ENCODE measurements at places on chromosomes 11 and 22.
A peak's percentile ranks its signal among the peaks of the same experiment; 100 is the strongest.

DNA sequence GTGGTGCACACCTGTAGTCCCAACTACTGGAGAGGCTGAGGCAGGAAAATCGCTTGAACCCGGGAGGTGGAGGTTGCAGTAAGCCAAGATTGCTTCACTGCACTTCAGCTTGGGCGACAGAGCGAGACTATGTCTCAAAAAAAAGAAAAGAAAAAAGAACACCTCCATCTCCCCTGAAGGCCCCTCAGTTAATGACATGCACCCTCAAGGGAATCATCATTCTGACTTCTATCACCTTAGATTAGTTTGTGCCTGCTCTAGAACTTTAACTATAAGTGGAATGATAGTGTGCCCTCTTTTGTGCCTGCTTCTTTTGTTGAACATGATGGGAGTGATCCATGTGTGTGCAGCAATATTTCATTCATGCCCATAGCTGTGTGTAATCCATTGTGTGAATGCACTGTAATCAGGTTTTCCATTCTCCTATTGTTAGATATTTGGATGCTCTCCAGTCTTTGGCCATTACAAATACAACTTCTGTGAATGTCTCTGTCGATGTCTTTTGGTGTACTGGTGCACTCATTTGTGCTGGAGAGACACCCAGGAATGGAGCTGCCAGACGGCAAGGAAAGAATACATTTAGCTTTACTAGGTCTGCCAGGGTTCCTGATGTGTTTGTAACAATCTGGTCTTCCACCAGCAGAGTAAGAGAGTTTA, 883 bp upstream of the VPREB3 start:
- no peak for DNase-seq

DNA sequence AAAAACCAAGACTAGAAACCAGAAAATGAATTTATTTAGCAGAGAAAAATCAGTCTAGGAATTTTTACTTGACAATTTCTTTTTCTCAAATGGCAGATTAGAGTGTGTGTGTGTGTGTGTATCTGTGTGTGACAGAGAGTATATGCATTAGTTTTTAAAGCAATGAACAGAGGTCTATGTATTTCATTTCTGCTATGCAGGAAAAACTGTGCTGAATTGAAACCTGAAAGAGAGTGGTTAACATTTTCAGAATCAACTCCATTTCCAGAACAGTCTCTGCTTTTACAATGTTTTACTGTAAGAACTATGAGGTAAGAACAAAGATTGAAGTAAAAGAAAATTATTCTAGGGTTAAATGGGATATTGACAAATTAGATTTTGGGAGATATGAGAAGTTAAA, 114.8 kb downstream of the GRM5 start:
- DNase-seq, result no peak

DNA sequence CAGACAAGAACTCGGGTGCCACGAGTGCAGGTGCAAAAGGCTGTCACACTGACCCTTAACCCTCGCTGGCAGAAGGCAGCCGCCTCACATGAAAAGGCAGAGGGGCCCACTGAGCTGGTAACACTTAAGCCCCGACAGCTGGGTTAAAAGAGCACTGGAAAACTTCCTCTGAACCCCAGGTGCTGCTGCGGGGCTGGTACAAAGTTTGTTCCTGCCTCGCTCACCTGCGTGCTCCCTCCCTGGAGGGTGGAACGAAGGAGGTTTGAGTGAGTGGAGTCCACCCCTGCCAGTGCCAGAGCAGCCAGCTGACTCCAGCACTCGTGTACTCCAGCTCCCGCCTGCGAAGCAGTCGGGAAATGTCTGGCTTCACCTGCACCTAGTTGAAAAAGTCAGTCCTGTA, 12.6 kb downstream of the SULT4A1 start:
- no peak for DNase-seq

DNA sequence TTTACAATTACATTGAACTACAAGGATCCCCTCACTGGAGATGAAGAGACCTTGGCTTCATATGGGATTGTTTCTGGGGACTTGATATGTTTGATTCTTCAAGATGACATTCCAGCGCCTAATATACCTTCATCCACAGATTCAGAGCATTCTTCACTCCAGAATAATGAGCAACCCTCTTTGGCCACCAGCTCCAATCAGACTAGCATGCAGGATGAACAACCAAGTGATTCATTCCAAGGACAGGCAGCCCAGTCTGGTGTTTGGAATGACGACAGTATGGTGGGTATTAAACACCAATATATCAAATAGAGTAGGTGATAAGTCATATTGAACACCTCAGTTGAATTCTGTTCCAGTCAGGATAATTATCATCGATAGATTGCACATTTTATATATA, 4.4 kb downstream of the FBXO7 start:
- no peak for DNase-seq

- DNase-seq, result no peak
Observed at GRCh38 chr11:118098996-118099837, 12.5 kb upstream of the SMIM35 start.

GRCh38 chr22:20885557-20886323, 26.9 kb downstream of the SNAP29 start:
- peak; percentile 74 for DNase-seq

DNA sequence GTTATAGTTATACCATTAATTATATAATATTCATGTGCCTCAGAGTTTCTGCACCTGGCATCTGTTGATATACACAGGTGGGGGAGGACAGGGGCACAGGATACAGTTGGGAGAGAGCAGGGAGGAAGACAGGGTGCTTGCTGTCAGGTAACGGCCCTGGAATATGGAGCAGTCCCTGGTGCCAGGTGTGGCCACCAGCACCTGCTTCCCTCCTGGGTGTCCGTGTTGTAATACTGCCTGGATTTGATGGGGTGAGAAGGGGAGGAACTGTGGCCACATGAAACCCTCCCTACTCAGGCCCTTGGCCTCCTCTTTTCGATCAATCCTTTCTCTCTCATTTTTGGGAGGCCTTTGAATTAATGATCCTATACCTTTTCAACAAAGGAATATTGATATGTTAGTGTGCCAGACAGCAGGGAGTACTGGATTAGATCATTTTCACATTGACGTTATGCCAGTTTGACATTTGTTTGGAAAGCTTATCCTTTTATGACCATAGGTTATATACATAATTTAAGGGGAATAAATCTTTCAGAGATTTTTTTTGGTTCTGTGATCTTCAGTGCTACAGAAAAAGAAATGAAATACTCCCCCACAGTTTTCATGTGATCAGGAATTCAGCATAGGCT, 88.6 kb downstream of the TEAD1 start:
- no peak for DNase-seq

DNA sequence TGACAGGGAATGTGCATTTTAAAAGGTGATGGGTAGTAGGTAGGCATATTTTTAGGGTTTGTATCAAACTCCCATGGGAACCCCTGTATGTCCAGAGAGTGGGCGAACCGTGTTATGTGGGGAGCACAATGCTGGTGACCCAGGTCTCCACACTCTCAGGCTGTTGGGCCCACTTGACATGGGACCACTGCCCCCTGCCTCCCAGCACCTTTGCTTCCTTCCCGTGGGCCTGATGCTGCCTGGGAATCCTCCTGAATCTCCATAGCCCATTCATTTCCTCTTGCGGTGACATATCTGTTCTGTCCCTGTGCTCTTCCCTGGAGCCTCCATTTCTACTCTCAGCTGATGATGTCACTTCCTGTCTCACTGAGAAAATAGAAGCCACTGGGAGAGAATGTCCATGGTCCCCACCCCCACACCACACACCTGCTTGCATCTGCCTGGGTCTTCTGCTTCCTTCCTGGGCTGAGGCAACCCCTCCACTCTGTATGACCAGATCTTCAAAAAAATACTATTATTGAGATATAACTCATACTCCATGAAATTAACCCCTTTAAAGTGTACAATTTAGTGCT, 55.8 kb upstream of the THY1 start:
- DNase-seq, result no peak

GRCh38 chr11:27122001-27122400, 81.4 kb downstream of the BBOX1 start:
- DNase-seq, result no peak

DNA sequence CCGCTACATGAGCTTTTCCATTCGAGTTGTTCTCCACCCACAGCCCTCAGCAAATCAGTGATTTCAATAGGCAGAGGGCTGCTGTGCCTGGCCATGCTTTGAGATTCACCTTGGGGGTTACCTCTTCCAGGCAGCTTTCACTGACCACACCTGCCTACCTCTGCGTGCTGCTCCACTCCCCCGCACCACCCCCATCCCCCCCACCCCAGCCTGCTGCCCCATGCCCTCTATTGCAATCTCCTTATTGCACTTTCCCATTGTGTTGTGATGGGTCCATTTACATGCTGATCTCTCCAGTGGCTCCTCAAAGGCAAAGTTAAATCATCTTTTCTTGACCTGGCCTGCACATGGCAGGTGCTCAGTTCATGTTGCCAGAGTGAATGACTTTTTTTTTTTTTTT, 18.0 kb upstream of the POLA2 start:
- DNase-seq, result no peak

GRCh38 chr22:48968201-48968959, 859.3 kb downstream of the BRD1 start:
- DNase-seq, result no peak

- no peak for DNase-seq
Observed at GRCh38 chr22:37898441-37899181, 7.5 kb upstream of the MICALL1 start.

DNA sequence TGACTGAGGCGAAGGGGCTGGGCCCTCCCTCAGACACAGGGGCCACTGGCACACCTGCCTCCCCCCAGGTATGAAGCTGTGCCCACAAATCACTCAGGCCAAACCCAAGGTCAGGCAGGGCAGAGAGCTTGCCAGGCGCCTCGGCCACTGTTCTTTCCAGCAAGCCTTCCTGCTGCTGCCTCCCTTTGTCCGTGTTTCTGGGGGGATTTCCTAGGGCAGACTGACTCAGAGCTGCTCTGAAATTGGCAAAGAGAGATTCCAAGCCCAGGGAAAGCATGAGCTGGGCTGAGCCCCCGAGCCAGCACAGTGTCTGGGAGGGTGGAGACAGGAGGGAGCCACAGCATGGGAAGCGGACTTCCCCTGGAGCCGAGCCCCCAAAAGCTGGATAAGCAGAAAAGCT, 33.2 kb downstream of the PPP2R1B start:
- DNase-seq, result peak; percentile 69

- DNase-seq, result no peak
Observed at GRCh38 chr11:957212-957920, 31.7 kb downstream of the AP2A2 start.

- no peak for DNase-seq
Observed at GRCh38 chr22:39913886-39914285, 13.0 kb downstream of the GRAP2 start.

- no peak for DNase-seq
Observed at GRCh38 chr22:41437198-41437597, 9.4 kb downstream of the TOB2 start.

GRCh38 chr11:81203876-81204275, 1529.8 kb downstream of the FAM181B start:
- DNase-seq, result no peak

- no peak for DNase-seq
Observed at GRCh38 chr11:1452744-1453143, 33.8 kb downstream of the MOB2 start.

GRCh38 chr22:37340331-37341262, 58.3 kb downstream of the CYTH4 start:
- DNase-seq, result no peak

- DNase-seq, result no peak
Observed at GRCh38 chr11:133041928-133042882, 490.1 kb downstream of the OPCML start.

- no peak for DNase-seq
Observed at GRCh38 chr11:57269571-57270021, 32.5 kb upstream of the APLNR start.

- DNase-seq, result no peak
Observed at GRCh38 chr11:42631220-42631843, 680.5 kb upstream of the API5 start.

GRCh38 chr11:94104734-94105133, 23.9 kb upstream of the PANX1 start:
- no peak for DNase-seq

DNA sequence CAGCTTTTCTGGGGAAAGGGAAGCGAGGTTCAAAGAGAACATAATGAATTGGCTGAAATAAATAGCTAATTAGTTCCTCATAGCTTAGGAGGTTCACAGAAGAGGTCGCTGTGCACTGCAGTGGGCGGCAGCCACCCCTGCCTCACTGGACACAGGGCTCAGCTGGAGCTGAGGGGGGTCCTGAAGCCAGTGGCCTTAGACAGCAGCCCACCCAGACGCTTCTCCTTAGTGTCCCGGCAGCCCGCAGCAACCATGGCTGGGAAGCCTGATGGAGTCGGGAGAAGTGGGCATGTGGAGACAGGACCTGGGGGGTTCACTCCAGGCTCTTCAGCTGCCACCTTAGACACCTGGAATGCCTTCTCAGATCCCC, 75.4 kb downstream of the TRIM29 start:
- DNase-seq, result no peak

DNA sequence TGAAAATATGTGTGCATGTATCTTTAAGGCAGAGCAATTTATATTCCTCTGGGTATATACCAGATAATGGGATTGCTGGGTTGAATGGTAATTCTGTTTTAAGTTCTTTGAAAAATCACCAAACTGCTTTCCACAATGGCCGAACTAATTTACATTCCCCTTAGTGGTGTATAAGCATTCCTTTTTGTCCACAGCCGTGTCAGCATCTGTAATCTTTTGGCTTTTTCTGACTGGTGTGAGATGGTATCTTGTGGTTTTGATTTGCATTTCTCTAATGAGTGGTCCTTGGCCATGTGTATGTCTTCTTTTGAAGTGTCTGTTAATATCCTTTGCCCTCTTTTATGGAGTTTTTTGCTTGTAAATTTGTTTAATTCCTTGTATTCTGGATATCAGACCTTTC, 24.3 kb downstream of the CCDC15 start:
- DNase-seq, result no peak

- no peak for DNase-seq
Observed at GRCh38 chr11:6129635-6130034, 22.2 kb downstream of the OR56B4 start.

DNA sequence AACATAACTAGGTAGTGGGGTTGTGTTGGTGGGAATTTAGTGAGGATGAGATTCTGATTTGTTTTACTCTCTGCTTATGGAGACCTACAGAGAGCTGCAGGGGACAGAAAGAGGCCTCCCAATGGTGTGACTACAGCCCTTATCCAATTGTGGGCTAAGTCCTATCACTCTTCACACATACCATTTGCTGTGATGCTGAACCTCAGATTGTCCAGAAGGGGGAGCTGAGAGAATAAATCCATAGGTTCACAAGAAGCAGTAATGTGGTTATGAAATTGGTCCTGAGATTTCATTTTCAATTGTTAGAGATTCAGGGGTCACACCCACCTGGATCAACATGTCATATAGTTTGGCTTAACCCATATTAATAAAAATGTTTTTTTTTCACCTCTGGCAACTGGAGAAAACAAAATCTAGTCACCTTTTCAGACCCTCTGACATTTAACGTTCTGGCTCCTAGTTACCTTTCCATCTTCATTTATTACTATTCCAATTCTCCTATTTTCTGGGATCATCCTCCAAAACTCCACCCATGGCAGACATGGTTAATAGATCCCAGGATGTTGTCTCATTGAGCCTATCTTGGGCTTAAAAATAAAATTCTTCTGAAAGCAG, 53.3 kb upstream of the PTPN5 start:
- DNase-seq, result peak; percentile 4

GRCh38 chr11:60777106-60777505, 8.0 kb upstream of the MS4A10 start:
- no peak for DNase-seq

- DNase-seq, result no peak
Observed at GRCh38 chr11:114774599-114775361, 96.5 kb downstream of the NXPE2 start.

GRCh38 chr22:50604256-50605001, 3.8 kb downstream of the MAPK8IP2 start:
- DNase-seq, result no peak
